Cerebellar nuclear complex (tissue), 1 donor: ENCODE measurements at places on chromosomes 16 and 17.

GRCh38 chr17:38657824-38658740 lies 16.7 kb downstream of the EPOP start:
- DNase-seq = no peak

DNA sequence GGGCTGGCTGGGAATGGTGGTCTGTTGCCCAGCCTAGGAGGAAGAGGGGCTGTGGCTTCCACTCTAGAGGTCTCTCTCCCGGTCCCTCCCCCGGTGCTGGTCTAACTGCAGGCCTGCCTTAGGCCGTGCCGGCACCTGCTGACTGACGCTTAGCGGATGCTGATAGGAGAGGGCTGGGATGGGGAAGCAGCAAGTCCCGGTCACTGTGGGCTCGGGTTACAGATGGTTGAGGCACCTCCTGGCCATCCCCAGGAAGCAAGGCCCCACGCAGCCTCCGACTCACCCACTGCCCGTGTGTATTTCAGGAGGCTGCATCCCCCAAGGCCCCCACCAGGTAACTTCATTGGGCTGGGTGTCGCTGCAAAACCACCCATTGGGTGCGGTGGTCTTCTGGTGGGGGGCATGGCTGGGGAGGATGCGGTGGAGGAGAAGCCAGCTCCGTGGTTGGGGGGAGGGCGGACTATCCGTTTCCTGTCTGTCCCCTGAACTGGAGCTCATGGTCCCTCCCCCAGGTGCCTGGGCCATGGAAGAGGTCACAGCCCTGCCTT lies 278.9 kb downstream of the SEC14L1 start:
- no peak for DNase-seq

DNA sequence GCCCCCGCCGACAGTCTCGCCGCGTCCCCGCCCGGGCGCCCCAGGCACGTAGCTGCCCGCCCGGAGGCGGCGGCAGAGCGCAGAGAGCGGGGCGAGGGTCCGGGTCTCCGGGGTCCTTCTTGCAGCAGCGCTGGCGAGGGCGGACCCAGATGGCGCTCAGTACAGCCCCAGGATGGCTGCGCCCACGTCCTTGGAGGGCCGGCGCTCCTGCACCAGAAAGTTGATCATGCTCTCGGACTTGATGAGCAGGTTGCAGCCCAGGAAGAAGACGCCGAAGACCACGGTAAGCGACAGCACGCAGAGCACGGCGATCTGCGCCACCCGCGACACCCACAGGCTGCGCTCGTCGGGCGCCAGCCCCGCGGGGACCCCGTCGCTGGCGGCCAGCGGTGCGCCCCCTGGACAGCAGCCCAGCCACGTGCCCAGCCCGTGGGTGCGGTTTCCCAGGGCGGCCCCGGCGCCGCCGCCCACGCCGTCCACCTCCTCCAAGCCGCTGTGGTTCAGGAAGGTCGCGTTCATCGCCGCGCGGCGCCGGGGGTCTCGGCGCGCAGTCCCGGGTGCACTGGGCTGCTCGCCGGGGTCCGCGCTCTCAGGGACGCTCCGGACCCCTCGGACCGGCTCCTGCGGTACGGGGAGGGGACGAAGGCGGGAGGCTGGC lies 435 bp downstream of the RPRML start:
- no peak for DNase-seq

DNA sequence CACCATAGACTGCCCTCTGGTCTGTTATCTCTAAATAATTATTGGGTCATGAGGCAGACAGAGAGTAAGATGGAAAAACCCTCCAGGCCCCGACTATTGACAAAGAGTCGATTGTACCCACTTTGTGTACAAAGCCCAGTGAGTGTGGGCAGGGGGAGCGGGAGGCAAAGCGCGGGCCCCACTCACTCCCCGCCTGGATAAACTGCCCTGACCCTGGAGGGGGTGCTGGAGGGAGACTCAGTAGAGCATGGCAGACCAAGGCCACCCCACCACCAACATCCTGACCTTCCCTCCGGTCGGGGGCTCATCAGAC lies 11.2 kb upstream of the CPSF4L start:
- no peak for DNase-seq

GRCh38 chr16:83813823-83814658 lies 6.3 kb downstream of the HSBP1 start:
- DNase-seq = no peak

GRCh38 chr16:2511128-2511800 lies 2.5 kb upstream of the ATP6V0C start:
- DNase-seq = peak; percentile 21

GRCh38 chr16:82937926-82938520 lies 311.3 kb downstream of the CDH13 start:
- DNase-seq = no peak

DNA sequence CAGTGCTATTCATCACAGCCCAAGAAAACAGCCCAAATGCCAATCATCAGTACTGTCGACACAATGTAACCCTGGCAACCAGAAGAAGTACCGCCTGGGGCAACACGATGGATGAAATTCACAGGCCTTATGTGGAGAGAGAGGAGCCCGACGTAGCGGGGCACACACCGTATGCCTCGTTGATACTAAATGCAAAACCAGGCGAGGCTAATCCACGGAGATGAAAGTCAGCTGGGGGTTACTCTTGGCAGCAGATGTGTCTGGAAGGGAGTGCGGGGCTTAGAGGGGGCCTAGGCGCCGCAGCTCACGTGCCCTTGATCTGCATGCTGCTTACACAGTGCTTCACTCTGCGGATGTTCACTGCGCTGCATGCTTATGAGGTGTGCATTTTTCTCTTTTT lies 29.8 kb downstream of the ITGAE start:
- DNase-seq = no peak

DNA sequence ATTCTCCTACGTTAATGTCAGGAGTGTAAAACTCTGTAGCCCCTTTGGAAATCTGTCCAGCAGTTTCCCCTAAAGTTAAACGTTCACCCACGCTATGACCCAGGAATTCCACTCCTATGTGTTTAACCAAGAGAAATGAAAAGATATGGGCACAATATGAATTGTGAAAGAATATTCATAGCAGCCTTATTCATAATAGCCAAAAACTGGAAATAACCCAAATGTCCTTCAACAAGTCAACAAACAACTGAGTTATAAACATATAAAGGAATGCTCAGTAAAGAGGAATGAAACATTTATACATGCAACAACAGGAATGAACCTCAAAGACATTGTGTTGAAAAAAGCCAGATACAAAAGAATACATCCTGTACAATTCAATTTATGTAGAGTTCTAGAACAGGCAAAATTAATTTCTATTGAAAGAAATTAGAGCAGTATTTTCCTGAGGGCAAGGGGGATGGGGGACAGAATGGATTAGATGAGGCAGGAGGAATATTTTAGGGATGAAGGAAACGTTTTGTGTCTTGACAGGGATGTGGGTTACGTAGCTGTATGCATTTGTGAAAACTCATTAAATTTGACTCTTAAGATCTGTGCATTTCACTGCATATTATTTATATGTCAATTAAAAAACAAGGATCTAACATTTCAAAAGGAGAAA lies 286.7 kb upstream of the CDH5 start:
- no peak for DNase-seq

DNA sequence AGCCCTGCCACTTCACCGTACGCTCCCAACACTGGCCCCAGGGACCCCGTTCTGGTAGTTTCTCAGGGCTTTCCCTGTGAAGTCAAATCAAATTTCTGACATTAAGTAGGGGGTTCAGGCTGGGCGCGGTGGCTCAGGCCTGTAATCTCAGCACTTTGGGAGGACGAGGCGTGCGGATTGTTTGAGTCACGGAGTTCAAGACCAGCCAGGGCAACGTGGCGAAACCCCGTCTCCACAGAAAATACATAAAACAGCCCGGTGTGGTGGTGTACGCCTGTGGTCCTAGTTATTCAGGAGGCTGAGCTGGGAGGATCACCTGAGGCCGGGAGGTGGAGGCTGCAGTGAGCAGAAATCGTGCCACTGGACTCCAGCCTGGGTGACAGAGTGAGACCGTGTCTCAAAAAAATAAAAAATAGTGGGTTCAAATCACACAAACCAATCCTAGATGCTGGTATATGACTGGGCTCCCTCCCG lies 632 bp downstream of the CYBC1 start:
- no peak for DNase-seq

DNA sequence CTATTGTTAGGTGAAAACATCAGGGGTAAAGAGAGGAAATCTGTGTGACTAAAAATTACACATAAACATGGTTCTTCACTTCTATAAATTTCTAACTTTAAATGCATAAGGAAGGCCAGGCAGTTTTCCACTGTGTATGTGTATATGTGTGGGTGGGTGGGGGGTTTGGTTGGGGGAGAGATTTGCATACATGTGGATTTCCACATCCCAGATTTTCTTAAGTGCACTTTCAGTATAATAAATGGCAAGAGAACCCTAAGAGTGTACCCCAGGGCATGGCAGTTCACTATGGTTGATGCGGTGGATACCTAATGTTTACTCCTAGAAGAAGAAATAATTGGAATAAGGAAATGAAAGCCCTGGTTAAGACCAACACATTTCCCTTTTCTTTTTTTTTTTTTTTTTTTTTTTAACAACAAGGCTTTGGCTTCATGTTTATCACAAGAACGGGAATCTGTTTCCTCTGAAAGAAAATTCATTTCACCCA lies 451.8 kb upstream of the CCL2 start:
- no peak for DNase-seq

- no peak for DNase-seq
Measured at GRCh38 chr16:88731699-88732098, 25.4 kb downstream of the CTU2 start.

DNA sequence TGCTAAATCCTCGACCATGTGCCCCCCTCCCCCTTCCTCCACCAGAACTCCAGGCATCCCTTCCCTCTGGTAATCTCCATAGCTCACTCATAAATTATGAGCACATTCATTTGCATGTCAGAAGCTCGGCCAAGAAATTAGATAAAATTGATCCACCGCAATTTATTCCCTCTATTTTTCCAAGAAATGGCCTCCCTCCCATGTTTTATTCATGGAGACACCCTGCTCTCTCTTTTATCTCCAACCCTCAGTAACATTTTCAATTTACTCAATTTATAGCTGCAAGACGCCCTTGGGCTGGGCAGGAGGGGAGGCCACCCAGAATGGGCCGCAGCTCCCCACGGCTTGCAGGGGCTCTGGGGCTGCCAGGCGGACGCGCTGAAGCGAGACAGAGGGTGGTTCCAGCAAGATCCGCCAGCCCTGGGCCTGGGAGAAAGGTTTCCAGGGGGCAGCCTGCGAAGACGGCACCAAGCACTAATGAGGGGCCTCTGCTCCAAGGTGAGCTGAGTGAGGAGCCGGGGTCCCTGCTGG lies 54.7 kb upstream of the ZNF423 start:
- DNase-seq = no peak

DNA sequence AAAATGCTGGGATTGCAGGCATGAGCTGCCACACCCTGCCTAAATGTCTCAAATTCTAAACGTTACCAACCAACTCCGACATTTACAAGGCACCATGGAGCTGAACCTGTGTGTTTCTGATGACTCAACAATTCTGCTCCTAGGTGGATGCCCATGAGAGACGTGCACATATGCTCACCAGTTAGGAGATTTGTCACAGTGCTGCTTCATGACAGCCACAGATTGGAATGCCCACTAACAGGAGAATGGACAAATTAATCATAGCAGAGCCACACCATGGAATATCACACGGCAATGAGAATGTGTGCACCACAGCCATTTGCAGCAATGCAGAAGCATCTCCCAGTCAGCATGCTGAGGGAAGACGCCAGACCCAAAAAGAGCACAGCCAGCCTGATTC lies 8.0 kb upstream of the KCNG4 start:
- DNase-seq = no peak

DNA sequence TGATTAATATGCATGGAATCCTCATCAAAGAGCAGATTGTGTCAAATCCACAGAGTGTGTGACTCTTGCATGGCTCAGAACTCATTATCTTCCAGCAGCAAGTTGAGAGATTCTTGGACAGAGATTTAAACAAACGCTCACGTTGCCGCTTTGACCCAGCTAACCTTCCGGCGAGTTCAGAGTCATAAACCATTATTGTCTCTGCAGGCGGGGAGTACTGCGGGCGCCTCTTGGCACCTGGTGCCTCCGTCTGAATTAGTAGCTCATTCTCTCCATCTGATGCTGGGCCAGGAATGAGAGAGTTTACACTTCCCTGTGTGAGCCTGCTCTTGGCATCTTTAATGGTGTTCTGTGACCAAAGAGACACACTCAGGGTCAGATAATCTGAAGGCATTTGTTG lies 138.6 kb upstream of the WSCD1 start:
- DNase-seq = no peak

DNA sequence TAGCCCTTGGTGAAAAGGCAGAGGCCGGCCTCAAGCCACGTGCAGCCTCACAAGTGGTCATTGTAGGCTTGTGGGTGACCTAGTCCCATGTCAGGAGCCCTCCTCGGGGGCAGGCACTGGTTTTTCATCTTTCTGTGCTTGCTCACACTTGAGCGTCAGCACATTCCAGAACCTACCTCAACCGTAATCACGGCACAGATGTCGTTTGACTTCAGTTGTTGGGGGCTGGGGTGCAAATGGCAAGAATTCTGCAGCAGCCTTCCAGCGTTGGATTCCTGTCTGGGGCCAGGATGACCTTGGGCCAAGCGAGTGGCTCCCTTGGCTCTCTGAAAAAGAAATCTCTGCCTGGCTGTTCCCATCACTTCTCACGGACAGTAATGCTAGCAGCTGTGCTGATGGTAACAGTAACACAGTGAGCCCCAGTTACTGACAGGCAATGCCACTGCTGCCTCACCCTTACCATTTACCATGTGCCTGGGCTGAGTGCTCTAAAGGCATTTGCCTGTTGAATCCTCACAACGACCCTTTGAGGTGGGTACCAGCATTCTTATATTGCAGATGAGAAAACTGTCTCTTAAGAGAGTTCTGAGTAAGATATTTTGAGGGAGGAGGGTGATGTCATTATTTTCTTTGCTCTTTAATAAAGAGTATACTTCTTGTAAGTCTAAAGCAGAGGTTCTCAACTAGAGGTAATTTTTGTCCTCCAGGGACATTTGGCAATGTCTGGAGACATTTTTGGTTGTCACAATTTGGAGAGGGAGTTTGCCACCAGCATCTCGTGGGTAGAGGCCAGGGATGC lies 46.5 kb downstream of the KSR1 start:
- DNase-seq = no peak

GRCh38 chr16:30992276-30992780 lies 7.3 kb downstream of the HSD3B7 start:
- DNase-seq = no peak
